Left ventricle myocardium superior (tissue), 1 donor: ENCODE measurements at places on chromosomes 13 and 19.

- DNase-seq: no peak
Observed at GRCh38 chr13:64930636-64931035, 2299.5 kb downstream of the PCDH9 start.

- no peak for DNase-seq
Observed at GRCh38 chr13:84567848-84568247, 685.6 kb upstream of the SLITRK1 start.

- DNase-seq: no peak
Observed at GRCh38 chr19:51002542-51003311, 1.3 kb upstream of the KLK8 start.

DNA sequence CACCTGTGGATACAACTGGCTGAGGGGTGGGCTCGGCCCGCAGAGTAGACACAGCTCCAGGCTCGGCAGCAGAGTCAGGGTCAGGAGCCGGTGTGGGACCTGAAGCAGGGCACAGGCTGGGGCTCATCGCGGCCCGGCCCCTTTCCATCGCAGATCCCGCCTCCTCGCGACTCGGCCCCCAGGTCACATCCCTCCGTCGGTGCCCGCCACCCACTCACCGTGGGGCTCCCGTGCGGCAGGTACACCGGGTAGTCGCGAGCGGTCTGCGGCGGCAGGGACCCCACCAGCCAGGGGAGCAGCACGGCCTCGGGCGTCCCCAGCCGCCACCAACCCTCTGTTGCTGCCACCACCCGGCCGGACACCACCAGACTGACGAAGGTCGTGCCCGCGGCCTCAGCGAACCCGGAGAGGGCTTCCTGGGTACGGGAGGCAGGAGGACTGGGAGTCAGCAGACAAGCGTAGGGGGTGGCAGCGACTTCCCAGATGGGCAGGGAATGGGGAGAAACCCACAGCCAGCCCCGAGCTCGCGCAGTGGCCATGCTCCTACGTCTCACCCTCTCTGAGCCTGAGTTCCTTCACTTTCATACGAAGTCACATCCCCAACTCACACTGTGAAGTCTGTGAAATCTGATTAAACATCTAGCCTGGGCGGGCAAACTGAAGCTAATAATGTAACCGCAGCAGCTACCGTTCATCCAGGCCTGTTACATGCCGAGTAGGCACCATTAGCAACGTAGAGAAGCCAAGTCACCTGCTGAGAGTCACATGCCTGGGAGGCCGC lies 3.7 kb downstream of the FUZ start:
- peak; percentile 81 for DNase-seq

GRCh38 chr19:611481-611868 lies 21.8 kb downstream of the HCN2 start:
- no peak for DNase-seq

GRCh38 chr13:77696006-77696878 lies 1.2 kb upstream of the SLAIN1 start:
- no peak for DNase-seq

DNA sequence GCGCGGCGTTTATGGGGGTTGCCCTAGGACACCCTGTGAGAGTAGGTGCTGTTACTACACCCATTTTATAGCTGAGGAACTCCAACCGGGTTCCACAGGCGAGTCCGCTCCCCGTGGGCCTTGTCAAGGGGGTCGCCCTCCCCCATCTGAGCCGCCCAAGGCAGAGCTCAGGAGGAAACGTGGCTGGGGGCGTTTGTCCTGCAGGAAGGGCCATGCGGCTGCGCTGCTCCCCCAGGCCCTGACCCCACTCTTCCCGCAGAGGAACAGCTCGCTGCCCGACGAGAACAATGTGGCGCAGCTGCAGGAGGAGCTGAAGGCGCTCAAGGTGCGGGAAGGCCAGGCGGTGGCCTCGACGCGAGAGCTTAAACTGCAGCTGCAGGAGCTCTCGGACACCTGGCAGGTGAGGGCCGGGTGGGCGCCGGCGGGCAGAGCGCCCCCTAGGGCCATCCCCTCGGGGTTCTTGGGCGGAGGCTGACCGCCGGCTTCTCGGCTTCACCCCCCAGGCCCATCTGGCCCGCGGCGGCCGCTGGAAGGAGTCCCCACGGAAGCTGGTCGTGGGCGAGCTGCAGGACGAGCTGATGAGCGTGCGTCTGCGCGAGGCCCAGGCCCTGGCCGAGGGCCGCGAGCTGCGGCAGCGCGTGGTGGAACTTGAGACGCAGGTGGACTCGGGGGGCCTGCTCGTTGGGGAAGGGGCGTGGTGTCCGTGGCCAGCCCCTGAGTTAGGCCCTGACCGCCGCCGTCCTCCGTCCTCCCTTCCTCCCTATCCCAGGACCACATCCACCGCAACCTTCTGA lies 12.4 kb downstream of the PRR36 start:
- DNase-seq: no peak

GRCh38 chr19:3059653-3060052 lies 2.6 kb downstream of the TLE5 start:
- DNase-seq: no peak

GRCh38 chr13:20782116-20782708 lies 8.5 kb upstream of the EEF1AKMT1 start:
- no peak for DNase-seq

DNA sequence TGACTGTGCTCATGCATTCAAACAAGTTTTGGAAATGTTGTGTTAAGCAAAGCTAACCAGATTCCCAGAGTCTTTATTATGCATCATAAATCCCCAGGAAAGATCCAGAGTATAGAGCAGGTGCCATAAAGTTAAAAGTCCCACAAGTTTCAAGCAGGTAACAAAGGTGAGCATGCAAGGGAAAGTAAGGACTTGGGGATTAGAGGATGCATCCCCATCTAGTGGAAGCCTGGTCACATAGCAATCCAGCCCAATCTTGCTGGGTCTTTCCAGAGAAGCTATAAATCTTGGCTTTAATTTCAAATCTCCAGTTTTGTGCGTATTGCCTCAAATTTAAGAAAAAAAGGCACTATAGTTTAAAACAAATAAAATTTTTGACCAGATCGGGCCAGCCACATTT lies 72.7 kb downstream of the ZNF254 start:
- DNase-seq: no peak

DNA sequence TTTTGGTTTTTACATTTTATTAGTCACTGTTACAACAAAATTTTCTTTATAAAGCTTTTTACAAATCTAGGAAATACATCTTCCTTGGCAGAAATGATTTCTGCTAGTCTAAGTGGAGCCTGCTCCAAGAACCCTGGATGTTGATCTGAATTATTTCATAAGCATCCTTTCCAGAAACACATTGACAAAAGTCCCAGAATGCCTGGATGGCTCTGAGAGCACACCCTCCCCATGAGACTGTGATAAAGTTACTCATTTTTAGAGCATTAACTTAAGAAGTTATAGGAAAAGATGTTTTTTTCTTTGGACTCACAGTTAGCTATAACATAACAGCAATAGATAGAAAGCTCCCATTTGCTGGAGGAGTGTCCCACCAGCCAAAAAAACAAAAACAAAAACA lies 559.6 kb upstream of the SPRY2 start:
- no peak for DNase-seq

- DNase-seq: no peak
Observed at GRCh38 chr13:23828866-23829265, 60.3 kb downstream of the MIPEP start.

- DNase-seq: no peak
Observed at GRCh38 chr13:97273341-97273831, 51.3 kb downstream of the MBNL2 start.

DNA sequence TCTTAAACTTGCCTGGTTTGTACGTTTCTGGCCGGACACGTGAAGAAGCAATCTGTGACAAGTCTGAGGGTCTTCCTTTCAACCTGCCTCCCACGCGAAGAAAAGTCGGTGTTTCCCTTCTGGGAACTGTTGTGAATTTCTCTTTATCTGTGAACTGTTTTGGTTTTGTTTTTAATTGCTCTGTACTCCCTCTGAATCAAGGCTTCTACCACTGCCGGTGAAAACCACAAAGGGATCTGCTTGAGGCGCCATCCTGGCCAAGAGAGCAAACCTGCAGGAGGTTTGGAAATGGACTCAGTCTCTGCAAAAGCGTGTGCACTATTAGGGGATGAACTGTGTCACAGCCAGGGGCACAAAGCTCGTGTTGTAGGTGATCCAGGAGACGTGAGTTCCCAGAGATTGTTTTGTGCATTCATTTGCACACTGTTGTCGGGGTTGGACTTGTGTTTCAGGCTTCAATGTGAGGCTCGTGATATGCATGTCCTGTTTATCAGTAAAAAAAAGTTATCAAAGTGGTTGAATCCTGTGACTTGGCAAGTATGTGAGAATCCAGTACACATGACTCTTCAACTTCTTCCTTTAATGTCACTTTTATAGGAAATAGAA lies 9.7 kb downstream of the SIGLEC8 start:
- no peak for DNase-seq

GRCh38 chr19:2624537-2625091 lies 77.9 kb downstream of the GNG7 start:
- DNase-seq: peak; percentile 87

GRCh38 chr13:90205911-90206310 lies 1141.6 kb upstream of the MIR17HG start:
- no peak for DNase-seq

DNA sequence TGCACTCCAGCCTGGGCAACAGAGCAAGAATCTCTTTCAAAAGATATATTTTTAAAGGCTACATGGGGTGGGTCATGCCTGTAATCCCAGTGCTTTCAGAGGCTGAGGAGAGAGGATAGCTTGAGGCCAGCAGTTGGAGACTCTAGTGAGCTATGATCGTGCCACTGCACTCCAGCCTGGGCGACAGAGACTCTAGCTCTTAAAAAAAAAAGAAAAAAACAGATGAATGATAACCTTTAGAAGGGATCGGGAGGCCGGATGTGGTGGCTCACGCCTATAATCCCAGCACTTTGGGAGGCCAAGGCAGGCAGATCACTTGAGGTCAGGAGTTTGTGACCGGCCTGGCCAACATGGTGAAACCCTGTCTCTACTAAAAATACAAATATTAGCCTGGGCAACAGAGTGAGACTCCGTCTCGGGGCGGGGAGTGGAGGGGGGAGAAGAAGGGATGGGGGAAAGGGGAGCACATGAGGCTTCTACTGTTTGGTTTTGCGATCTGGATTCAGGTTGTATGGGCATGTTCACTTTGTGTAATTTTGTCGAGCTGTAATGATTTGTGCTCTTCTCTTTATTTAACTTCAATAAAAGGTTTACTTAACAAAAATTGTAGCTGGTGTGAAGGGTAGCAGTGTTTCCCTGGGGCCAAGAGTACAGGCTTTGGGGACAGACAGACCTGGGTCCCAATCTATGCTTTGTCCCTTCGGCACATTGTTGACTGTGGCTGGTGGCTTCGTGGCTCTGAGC lies 1.1 kb upstream of the PSMC4 start:
- no peak for DNase-seq

GRCh38 chr19:31761281-31761913 lies 412.2 kb upstream of the TSHZ3 start:
- DNase-seq: no peak

- no peak for DNase-seq
Observed at GRCh38 chr13:72541674-72542073, 185.8 kb downstream of the MZT1 start.

DNA sequence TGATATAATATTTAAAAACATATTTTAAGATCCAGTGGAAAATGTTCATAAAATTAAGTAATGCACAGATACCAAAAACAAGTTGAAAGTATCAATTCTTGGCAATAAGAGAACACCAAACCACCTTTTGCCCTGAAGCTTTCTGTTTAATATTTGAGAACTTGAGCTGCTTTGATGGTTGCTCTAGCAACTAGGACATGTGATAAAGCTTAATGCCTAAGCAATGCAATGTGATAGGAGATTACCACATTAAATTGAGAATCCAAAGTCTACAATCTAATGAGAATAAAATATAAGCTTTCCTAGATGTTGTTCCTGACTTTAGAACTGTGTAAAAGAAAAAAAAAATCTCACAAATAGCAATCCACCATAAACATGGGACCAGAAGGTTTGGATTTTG lies 1367.5 kb upstream of the PCDH9 start:
- DNase-seq: no peak

DNA sequence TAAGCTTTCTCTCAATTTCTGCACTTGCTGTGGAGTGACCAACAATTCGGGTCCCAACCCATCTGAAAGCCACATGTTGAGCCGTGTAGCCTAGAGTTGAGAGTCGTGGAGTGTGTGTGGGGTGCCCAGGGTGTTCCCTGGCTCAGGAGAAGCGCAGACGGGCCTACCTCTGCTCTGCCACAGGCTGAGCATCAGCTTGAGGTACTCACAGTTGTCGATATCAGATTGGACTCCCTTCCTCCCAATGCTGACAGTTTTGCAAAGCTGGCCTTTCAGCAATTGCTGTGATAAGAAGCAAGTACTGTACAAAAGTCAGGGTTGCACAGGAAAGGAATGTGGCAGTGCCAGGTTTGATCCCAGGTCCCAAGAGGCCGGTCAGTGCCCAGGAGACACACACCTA lies 133.4 kb upstream of the SPACA7 start:
- no peak for DNase-seq

GRCh38 chr19:45492627-45493470 lies 4.0 kb downstream of the RTN2 start:
- peak; percentile 76 for DNase-seq

GRCh38 chr13:24271601-24272451 lies 37.6 kb upstream of the C1QTNF9 start:
- DNase-seq: peak; percentile 84

- no peak for DNase-seq
Observed at GRCh38 chr19:57302727-57303401, 17.4 kb upstream of the ZNF543 start.

DNA sequence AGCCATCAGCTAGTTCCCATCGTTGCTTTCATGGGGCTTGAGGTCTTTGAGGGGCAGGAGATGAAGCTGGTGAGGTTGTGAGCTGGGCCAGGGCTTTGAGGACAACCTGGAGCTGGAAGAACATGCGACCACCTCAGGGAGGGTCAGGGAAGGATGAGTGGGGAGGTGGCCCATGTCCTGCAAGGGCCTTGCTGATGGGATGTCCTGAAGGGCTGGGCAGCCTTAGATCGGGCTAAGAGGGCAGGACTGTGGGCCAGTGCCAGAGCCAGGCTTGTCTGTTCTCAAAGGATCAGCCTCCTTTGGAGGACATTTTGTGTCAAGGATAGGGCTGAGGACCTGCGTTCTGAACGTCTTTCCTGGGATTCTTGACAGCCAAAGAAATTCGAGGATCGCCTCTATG lies 10.5 kb downstream of the CYTH2 start:
- DNase-seq: no peak

GRCh38 chr13:91704398-91704797 lies 306.0 kb downstream of the GPC5 start:
- no peak for DNase-seq
